NCI-H187 treated with DMSO at 0.1 percent for 48 hours (cell line): ENCODE measurements at places on chromosomes 4 and X.

- DNase-seq = peak; percentile 62
Observed at GRCh38 chr4:76585897-76586360, 150.9 kb downstream of the SHROOM3 start.

DNA sequence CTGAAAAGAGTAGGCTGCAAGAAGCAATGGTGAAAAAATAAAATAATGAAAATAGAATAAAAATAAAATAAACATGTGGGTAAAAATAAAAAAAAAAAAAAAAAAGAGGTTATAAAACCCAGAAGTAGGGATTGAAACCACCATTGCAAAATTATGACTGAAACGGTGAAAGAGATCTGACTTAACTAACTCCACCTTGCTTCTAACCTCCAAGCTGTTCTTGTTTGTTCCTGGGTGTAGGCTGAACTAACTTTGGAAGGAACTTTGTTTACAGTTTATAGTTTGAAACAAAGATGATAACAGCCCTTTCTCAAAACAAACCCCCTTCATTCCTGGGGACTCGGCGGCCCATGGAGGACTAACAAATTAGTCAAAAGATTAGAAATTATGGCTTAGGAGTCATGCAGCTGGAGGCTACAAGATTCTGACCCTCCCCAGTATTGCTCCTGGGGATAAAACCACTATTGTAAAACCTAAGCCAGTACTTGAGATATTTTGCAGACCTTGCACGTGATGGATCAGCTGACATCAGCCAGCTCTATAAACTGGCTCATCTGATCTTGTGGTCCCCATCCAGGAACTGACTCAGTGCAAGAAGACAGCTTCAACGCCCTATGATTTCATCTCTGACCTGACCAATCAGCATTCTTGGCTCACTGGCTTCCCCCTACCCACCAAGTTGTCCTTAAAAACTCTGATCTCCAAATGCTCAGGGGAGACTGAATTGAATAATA lies 30.4 kb downstream of the DDX60L start:
- no peak for DNase-seq

- DNase-seq = no peak
Observed at GRCh38 chr4:135670548-135670947, 1469.0 kb upstream of the PABPC4L start.

DNA sequence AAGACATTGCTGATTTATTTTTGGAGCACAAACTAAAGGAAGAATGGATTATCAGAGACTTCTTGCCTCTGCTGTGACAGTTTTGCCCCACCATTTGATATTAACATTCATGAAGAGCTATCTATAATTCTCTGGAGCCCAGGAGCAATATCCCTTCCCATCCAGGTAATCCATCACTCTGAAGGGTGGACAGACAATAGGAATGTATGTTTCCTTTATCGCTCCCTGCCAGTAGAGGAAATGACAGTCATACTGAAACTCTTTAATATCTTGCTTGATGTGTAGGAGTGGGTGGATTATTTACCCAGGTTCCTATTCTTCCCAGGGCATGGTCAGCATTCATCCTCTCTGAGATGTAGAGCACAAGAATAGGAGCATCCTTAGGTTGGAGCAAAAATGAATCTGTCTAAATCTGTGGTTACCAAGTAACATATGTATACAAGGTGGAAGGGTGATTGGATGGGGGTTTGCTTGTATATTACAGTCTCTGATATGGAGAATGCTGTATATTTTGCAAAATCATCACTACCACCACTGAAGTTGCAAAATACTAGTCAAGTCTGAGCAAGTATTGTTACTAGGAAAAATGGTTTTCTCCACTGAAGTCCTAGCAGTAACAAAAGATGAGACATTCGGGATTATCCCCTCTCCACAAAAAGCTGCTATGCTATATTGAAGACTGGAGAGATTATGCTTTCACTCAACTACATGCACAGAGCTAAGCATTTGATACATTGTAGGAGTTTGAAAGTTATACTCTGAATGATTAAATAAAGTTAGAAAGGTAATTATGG lies 151.6 kb downstream of the CBLL2 start:
- DNase-seq = no peak

DNA sequence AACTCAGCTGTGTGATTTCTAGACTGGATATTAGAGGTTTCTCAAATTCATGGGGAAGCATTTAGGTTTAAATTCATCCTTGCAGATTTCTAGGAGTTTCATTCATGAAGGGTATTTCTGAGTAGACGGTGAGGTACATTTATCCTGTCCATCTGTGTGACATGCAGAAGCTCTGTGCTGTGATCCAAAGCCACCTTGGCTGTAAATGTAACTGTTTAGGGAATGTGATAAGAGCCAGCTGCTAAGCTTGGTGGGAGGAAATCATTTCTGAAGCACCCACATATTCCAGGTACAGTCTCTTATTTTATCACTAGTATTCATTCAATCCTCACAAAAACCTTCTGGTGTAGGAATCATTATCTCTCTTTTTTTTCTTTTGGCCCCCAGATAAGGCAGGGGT lies 8.7 kb upstream of the DCTD start:
- DNase-seq = no peak

DNA sequence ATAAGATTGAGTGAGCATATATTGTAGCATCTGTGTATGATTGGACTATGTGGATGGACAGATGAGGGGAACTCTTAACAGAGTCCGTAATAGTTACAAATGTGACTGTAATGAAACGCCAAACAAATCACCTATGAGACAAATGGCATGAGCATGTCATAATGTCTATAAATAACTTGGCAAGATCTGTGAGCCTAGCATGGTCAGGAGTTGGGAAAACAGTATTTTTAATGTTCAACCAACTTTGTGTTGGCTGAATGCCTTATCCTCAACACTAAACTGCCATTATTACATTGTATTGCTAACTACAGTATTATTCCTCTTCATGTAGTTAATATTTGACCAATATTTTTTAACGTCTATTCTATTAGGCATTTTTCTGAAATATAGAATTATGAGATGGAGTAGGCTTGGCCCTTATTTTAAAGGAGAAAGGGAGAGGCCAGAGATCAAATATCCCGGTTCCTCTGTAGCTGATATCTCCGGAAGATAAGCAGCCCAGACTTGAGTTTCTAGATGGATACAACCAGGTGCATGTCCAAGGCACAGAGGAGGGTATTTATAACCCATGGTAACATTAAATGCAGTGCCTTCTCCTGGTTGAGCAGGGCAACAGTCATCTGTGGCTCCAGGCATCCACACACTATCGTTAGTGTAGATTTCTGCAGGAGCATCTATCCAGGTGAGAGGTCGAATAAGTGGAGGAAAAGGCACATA lies 32.7 kb downstream of the PF4 start:
- DNase-seq = no peak

- DNase-seq = no peak
Observed at GRCh38 chr4:113975578-113975977, 3.9 kb downstream of the ARSJ start.

- DNase-seq = no peak
Observed at GRCh38 chr4:142708231-142708630, 137.9 kb downstream of the INPP4B start.

- DNase-seq = no peak
Observed at GRCh38 chr4:7788694-7789425, 150.8 kb downstream of the AFAP1 start.

DNA sequence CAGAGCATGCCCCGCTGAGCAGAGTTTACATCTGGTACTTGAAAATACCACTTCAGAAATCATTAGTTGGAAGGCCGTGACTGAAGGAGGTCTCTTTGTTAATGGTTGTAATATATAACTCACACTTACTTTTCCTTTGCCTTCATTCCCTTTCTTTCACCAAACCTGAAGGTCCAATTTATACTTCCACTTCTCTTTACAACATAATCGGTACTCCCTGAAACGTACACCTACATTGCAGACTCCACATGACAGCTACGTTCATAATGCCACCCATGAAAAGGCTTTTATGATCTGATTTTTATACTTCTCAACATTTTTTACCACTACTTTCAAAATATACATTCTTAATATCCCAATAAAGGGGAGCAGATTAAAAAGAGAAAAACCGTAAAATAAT lies 298.7 kb downstream of the C4orf33 start:
- DNase-seq = no peak
